ENCODE measurements at places on chromosomes 16 and 17.

GRCh38 chr17:49443862-49444261 is 29.2 kb upstream of the PHB1 start:
- DNase-seq, result no peak

DNA sequence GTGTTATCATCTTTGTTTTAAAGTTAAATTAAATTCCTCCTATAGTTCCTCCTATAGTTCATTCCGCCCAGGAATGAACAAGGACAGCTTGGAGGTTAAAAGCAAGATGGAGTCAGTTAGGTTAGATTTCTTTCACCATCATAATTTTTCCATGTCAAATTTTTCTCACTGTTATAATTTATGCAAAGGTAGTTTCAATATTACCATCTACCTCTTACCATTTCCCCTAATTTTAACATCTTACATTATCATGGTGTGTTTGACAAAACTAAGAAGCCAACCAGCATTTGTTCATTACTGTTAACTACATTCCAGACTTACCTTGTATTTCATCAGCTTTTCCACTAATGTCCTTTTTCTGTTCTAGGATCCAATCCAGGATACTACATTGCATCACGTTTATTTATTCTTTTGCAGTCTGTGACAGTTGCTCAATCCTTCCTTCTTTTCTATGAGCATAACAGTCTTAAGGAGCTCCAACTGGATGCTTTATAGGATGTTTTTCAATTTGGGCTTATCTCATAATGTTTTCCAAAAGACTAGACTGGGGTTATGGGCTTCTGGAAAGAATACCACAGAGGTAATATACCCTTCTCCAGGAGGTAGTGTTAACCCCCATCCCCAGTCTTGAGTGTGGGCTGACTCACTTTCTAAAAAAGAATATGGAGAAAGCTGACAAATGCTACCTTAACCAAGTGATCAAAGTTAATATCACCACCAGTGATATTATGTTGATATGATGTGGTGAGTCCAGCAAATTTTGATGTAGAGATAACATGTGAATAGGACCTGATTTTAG is 158.5 kb downstream of the PPM1E start:
- DNase-seq, result no peak

GRCh38 chr16:65494080-65494479 is 372.2 kb upstream of the CDH11 start:
- no peak for DNase-seq

GRCh38 chr17:78317794-78318400 is 42.0 kb downstream of the SOCS3 start:
- DNase-seq, result no peak

GRCh38 chr16:85512808-85513115 is 100.4 kb upstream of the GSE1 start:
- no peak for DNase-seq

GRCh38 chr17:56587298-56587697 is 6.2 kb upstream of the NOG start:
- DNase-seq, result no peak

DNA sequence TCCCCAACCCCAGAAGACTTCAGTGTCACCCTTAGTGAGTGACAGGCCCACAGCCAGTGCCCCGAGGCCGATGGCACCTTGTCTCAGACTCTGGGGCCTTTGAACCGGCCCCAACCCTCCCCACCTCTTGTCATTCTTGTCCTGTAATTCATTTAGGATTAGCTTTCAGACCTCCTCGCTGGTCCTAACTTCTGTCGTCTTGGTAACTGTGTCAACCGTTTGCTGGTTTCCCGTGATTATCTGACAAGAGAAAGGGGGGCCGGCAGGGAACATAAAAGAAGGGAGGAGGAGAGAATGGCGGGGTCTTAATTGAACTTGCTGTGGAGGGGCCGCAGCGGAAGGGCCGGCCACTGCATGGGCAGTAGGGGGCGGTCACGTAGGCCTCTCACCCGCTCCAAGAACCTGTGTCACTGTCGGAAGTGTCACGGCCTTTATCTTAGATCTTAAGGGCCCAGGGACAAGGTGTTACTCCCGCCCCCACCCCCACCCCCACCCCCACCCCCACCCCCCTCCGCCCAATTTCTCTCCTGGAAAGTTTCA is 46.5 kb upstream of the GSE1 start:
- no peak for DNase-seq

DNA sequence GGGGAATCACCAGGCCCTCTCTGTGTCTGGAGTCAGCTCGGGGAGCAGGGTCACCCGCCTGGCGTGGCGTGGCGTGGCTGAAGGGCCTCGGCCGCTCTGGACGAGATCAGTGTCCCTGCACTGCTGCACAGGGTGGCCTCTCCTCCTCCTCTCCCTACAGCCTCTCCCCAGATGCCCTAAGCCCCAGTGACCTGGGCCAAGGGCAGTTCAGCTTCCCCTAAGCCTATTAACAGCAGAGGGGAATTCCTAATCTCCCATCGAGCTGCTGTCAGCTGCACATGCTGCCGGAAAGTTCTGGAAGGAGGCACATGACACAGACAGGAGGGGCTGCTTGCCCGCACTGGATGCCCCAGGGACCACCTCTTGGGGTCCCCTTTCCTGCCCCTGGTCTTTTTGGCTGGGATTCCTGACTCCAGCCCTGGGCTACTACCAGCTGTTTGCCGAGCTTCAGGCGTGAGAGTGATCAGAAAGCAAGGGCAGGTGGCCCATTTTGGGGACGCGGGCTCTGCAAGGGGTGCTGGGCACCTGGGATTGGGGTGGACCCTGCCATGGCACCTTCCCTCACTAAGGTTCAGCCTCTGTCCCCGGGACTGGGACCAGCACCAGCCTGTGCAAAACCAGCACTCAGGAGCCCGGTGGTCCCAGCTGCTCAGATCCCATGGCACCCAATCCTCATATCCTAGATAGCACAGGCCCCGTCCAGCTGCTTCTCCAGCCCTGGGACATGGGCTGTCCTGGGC is 794 bp downstream of the PDE6G start:
- no peak for DNase-seq
